Fibroblast of skin of left biceps (primary cell): ENCODE measurements at places on chromosomes 3 and 15.

DNA sequence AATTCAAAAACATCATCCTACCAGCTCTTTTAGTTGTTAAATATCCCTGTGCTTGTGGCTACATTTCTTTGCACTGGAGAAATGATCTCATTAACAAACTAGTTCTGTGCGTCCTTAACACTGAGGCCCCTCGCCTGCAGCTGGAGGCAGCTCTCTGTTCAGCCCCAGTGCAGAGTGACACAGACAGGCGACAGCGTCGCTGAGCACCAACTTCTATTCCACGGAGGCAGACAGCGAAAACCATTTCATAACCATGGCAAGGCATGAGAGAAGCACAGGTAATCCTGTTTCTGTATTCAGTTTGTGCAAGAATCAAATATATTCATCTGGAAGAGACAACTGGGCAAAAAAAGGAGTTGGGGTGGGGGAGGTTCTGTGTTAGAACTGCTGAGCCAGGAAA is 530.7 kb downstream of the ZIC1 start:
- DNase-seq, result no peak

DNA sequence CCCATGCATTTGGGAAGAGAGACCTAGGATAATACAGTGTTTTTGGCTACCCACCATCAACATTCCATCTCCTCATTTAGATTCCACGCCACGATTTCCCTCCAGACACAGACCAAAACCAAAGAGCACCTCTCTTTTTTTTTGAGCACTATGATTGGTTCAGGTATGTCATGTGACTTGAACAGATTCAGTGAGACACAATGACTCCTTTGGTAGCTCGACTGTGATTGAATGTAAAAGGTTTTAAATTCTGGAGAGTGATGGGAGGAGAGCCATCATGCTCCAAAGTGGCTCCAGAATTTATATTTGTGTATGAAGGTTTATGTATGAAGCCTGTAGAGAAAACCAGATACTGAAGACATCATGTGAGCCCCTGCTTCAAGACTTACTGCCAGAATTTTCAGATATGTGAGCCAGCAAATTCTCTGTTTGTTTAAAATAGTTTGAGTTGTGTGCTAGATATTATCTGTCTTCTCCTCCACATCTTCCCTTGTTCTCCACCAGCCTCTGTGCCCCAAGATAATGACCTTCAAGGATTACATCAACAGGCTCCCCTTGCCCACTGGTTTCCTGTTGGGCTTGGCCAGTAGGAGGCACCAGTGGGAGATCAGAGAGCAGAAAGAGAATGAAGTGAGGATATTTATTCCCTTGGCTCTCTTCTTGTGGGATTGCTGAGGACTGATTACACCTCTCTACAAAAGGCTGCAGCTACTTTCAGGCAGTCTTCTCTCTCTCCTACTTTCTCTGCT is 12.5 kb downstream of the MYD88 start:
- DNase-seq, result no peak

- no peak for DNase-seq
These were observed 17.4 kb upstream of the RPUSD3 start for GRCh38 chr3:9861201-9861600.

GRCh38 chr15:75008221-75008625 is 12.9 kb downstream of the SCAMP5 start:
- DNase-seq, result no peak

- DNase-seq, result no peak
These were observed 101.5 kb upstream of the SLC6A6 start for GRCh38 chr3:14300721-14301399.

DNA sequence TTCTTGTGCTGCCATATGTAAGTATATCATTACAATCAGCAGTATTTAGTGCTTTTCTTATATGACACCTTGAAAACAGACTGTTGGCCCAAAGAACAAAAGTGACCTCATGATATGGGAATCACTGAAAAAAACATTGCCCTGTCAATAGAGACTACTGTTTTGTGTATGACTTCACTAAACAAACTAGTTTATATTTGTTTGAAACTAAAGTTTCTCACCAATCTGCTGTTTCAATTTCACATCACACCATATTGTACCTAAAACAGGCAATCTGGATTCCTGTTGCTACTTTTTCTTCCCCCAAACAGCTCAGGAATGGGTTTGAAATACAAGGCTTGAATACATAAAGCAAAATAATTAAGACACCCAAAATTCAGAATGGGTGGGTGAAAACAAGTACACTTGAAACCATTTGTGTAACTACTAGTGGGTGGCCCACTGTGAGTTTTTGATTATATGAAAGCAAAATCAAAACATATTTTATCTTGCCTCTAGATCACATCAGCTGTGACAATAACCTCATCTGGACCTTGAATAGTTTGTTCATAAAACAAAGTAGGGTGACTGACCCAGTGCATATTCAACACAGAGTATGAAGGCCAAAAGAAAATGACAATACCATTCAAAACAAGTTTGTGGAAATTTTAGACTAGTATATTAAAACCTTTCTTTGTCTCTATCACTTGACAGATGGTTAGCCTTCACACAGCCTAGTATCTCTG is 5.9 kb downstream of the ZBTB20 start:
- DNase-seq, result no peak

DNA sequence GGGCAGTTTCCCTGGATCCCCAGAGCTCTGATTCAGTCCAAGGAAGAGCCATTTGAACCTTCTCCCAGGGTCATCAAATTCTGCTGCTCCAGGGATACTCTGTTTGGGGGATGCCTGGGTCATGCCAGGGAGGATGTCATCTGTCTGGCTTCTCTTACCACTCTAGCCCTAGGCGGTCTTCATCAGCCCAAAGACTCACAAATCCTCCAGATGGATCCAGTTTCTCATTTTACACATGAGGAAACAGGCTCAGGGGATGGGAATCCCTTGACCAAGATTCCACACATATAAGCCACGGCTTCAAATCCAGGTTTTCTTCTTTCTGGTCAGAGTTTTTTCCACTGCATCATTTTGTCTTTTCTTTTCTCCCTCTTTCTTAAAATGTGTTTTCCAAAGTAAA is 36.7 kb downstream of the SLC28A1 start:
- no peak for DNase-seq

DNA sequence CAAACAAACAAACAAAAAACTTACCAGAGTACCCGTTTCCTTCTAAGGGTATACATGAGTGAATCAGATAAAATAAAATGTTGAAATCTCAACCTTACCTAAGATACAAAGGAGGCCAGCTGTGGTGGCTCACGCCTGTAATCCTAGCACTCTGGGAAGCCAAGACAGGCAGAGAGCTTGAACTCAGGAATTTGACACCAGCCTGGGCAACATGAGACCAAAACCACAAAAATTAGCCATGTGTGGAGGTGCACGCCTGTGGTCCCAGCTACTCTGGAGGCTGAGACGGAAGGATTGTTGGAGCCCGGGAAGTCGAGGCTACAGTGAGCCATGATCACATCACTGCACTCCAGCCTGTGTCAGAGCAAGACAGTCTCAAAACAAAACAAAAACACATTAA is 11.0 kb upstream of the FAM219B start:
- no peak for DNase-seq

GRCh38 chr15:45230245-45230965 is 21.6 kb upstream of the SLC28A2 start:
- no peak for DNase-seq

DNA sequence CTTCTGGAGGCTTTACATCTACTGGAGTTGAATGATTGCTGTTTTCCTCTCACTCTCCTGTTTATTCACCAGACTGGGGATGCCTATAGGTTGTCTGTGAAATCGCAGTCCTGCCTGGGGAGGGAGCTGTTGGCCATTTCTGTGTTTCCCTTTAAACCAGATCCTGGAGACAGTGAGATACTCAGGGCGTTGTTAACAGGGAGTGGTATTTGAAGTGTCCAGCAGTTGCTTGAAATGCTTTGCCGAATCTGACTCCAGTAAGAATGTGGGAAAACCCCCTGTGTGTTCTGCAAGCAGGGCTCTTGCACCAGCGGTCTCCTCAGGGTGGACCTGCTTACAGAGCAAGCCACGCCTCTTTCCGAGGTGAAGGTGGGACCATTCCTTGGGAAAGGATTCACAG is 4.3 kb upstream of the LRRK1 start:
- no peak for DNase-seq

DNA sequence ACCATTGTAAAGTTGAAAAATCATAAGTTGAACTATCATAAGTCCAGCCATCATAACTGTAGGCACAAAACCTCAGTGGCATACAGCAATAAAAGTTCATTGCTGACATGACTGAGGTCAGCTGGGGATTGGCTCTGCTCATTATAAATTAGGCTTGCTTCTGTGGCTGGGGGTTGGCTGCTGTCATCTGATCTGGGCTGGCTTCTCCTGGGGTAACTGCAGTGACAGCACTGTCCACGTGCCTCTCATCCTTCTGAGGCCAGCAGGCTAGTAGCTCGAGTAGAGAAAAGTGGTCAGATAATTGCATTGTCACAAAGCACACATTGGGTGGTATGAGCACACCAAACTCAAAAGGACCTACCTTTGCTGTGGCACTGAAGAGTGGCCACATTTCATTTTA is 31.3 kb downstream of the CMTM7 start:
- DNase-seq, result no peak

DNA sequence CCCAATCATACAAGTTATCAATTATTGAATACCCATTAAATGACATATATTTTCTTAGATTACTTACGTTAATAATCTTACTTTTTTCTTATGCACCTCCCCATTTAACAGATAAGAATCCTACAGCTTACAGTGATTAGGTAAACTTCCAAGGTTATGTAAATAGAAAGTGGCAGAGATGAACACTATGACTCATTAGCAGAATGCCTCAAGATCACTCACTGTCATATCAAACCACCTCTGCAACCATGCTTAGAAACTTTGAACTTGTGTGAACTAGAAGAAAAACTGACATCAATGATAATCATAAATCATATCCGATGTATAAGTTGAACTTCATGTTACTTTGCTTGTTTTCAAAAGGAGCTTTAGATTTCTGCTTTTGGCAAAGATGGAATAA is 911.6 kb upstream of the ARPP21 start:
- no peak for DNase-seq

GRCh38 chr15:62549345-62549970 is 384.4 kb upstream of the C2CD4B start:
- DNase-seq, result no peak

DNA sequence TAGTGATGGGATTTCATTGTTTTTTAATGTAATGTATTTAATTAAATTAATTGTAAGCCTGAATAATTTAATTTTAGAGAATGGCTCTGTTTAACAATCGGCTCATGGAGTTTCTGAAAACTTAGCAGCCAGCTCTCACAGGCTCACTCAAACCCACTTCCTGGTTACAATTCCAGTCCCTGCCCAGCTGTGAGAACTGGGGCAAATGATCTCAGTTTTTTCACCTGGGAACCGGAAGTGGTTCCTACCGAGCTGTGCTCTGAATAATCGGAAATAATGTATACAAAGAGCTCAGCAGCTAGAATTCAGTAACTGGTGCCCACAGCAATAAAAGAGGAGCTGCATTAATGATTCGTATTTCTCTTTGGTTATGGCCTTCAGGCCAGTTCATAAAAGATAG is 244.3 kb upstream of the MCTP2 start:
- DNase-seq, result no peak

DNA sequence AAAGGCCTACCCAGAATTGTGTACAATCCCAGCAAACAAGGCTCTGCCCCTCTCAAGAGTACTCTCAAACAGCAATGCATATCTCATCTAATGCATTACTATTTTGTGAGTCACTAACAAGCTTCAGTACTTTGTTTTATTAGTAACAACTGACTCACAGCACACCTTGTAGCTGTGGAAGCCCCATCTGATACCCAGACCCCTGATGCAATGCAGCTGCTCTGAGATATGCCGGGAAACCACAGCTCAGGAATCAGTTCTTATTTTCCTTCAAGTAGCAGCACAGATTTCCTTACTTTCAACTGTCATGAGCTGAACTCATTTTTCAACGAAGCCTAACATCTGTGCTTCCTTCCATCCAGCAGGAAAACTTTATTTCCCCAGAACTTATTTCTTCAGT is 37.8 kb downstream of the CCNL1 start:
- DNase-seq, result peak; percentile 83

DNA sequence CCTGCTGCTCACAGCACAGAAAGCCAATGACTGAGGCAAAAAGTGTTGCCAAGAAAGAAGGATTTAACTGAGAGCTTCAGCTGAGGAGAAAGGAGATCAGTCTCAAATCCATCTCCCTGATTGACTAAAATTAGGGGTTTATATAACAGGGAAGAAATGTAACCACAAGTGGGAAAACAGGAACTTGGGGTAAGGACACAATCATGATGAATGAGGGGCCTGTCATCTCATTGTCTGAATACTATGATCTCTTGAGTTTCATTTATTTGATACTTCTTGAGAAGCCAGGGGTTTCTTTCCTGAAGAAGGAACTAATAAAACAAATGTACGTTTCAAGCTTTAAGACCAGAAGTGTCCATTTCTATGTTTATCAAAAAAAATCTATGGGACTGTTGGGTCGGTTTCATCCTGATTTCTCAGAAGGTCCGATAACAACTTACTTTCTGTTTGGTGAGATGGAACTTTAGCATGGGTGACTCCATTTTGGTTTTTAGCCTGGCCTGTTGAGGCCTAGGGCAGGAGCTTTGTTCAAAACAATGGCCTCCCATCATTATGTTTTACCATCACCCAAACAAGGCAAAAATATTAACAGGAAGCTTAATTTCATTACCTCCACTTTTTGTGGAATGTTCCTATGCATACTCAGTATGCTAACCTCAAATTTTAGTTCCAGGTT is 76.6 kb upstream of the PIAS1 start:
- DNase-seq, result no peak

DNA sequence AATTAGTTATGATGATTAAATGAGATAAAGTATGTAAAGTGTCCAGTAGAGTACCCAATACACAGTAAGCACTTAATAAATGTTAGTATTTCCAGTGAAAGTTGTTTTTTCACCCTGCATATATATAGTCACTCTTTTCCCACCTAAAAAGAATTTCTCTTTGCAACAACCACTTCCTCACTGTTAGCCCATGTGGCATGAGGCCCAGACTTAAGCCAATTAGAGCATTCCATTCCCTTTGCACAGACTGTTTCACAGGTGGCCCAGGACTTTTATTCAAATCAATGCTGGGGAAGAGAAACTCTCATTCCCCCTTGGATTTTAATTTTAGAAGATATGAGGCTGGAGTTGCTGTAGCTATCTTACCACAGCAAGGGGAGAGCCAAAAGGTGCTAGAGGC is 3.7 kb downstream of the IFT80 start:
- peak; percentile 61 for DNase-seq
